ENCODE measurements at places on chromosomes 4 and X. TPM values are rescaled to one million over a fixed set of nuclear protein-coding genes. Genes with fewer than 3 reads are reported as not detected.

Gene KDR
- total RNA-seq, result not detected

Gene XPNPEP2
- not detected for total RNA-seq

Gene ODAM
- not detected for total RNA-seq

Gene HSD17B13
- not detected for total RNA-seq

Gene LRAT
- total RNA-seq, result 1.4 TPM

Gene LRIT3
- not detected for total RNA-seq

Gene MAGEA10
- not detected for total RNA-seq

Gene ADAM29
- total RNA-seq, result not detected

Data from airway epithelial cell (primary cell).